Occipital lobe (tissue), 3 donors: ENCODE measurements at places on chromosomes 13 and 19.

DNA sequence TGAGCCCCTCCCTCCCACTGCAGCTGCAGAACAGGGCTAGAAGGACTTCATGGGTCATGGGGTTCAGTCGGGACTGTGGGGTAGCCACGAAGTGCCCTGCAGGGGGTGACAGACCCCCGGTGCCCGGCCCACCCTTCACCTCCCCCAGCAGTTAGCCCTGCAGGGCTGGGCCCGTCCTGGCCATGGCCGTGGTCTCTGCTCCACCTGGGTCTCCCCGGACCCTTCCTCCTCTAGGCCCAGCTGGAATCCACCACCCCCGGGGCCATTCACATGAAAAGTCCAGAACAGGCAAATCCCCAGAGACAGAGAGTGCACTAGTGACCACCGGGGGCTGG lies 17.3 kb downstream of the MKNK2 start:
- DNase-seq = no peak

GRCh38 chr19:42474743-42475142 lies 32.0 kb upstream of the CXCL17 start:
- no peak for DNase-seq

DNA sequence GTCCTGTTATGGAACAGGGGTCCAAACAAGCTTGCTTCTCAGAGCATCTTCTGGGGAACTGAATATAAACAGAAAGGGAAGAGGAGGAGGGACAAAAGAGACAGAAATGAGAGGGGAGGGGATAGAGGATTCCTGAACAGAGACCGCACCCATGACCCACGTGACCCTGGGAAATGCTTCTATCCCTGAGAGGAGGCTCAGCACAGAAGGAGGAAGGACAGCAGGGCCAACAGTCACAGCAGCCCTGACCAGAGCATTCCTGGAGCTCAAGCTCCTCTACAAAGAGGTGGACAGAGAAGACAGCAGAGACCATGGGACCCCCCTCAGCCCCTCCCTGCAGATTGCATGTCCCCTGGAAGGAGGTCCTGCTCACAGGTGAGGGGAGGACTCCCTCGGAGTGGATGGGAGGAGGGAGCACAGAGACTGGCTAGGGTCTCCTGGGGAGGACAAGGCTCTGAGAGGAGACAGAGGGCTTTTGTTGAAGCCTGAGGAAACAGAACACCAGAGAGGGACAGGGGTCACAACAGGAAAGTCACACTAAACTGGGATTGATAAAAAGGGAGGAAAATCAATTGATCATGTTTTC lies at the start of gene CEACAM6:
Gene CEACAM6 (plus strand): TSS at position 203 of the 586 bp plus-strand sequence. CDS start 109 bp downstream, at position 312.
- DNase-seq = no peak

DNA sequence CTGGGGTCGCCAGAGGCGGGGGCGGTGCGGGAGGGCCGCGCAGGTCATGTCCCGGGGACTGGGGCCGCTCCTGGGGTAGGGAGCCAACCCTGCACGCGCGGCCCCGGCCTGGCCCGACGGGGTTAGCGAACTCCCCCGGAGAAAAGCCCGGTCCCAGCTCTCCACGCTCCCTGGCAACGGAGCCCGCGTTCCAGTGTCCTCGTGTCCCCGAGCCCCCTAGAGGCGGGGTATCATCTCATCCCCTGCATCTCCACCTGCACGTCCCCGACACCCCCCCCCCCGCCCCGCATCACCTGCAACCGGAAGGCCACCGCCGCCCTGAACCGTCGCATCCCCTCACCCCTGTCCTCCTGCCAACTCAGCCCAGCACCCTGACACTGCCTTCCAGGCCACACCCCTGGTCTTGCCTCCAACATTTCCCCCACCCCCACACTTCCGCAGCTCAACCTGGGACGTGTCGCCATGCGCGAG lies 2.7 kb downstream of the WDR88 start:
- no peak for DNase-seq

DNA sequence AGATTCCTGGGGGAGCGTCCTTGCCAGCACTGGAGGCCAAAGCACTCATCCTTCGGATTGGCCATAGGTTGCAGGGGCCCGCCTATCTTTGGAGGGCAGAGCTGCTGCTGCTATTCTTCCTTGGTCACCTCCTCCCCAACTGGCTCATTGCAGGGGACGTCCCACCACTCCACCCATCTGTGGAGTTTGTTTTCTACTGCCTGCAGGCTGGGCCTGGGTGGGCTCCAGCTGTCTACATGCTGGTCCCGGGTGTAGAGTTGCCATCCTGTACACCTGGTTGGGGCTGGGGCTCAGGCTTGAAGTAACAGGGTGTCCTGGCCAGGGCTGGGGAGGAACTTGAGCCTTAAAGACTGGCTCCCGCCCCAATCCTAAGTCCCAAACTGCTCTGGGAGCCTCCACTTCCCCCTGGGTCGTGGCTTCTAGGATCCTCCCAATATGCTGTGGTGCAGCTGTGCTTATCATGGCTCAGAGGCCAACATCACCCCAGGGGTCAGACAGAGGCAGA lies 2.1 kb downstream of the RNF225 start:
- DNase-seq = no peak

- DNase-seq = no peak
Measured at GRCh38 chr13:94280845-94281244, 198.6 kb downstream of the DCT start.

DNA sequence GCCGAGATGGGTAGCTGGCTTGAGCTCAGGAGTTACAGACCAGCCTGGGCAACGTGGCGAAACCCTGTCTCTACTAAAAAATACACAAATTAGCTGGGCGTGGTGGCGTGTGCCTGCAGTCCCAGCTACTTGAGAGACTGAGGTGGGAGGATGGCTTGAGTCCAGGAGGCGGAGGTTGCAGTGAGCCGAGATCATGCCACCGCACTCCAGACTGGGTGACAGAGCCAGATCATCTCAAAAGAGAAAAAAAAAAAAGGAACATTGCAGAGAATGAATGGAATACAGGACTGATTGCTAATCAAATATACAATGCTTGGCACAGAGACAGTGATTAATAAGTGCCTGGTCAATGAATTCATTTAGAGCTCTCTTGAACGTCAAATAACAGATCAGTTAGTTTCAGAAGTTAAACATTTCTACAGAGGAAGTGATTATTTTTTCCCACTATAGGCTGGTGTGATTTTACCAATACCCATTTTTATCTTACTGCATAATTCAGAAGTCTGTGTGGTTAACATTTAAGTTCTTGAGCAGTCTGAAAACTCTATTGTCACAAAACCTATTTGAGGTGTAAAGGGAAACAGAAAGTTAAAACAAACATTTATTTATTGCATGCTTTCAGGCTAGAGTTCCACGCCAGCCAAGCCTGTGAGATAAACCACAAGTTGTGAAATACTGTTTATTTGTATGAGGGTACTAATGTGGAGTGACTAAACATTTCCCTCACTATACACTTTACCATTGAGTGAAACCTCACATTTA lies 7.7 kb upstream of the TBC1D4 start:
- DNase-seq = no peak

GRCh38 chr13:49594576-49594975 lies 9.2 kb upstream of the RCBTB1 start:
- DNase-seq = no peak

GRCh38 chr19:18160971-18161635 lies 8.1 kb downstream of the PIK3R2 start:
- DNase-seq = peak; percentile 48

- no peak for DNase-seq
Measured at GRCh38 chr13:30776661-30777060, 41.3 kb downstream of the ALOX5AP start.

- no peak for DNase-seq
Measured at GRCh38 chr13:65417953-65418352, 1812.2 kb downstream of the PCDH9 start.

DNA sequence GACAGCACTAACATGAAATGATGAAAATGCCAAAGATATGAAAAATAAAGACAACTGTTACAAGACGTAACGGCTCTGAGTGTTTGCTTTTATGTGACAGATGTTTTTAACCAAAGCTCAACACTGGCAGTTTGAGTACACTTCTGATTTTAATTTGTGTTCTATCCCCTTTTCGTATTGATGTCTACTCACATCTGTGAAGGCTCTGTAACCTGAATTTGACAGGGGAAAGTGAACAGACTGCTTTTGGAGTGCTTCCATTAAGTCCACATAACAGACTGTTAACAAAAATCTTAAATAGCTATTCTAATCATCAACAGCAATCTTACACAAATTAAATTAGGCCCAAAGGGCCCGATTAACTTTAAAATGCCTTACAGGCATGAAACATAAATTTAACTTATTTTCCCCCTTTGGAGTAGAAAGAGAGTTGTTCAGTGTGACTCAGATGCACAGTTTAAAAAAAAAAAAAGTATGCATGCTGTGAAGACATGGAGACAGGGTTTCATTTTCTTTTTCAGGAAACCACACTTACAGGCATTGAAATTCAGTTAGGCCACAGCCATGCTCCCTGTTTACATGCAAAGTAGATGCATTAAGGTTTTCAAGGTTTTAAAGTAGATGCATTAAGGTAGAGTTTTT lies 16.3 kb upstream of the RNASEH2B start:
- DNase-seq = no peak

GRCh38 chr19:11848594-11849469 lies at the start of gene ZNF439:
TSS of gene ZNF439 (plus strand) at chr19:11848726. CDS start at chr19:11848868, 142 bp downstream.
- DNase-seq = peak; percentile 88

GRCh38 chr19:12364391-12365235 lies 870 bp downstream of the ZNF442 start:
- DNase-seq = no peak

GRCh38 chr13:37492075-37492474 lies 106.5 kb downstream of the POSTN start:
- no peak for DNase-seq

DNA sequence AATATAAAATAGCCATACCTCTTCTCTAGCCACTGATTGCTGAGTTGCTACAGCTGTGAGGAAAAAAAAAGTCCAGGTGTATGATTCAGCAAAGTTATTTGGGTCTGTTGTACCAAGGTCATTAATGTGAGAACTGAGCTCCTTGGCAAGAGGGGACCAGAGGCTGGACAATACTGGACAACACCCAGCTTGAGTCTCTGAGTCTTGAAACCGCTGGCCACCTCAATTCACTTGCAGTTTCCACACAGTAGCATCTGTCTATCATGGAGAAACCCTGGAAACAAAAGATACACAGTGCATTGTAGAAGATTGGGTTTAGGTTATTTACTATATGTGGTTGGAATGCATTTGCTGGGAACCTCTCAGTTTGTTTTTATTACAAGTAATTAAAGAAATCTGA lies 60.4 kb downstream of the WDFY2 start:
- DNase-seq = no peak

DNA sequence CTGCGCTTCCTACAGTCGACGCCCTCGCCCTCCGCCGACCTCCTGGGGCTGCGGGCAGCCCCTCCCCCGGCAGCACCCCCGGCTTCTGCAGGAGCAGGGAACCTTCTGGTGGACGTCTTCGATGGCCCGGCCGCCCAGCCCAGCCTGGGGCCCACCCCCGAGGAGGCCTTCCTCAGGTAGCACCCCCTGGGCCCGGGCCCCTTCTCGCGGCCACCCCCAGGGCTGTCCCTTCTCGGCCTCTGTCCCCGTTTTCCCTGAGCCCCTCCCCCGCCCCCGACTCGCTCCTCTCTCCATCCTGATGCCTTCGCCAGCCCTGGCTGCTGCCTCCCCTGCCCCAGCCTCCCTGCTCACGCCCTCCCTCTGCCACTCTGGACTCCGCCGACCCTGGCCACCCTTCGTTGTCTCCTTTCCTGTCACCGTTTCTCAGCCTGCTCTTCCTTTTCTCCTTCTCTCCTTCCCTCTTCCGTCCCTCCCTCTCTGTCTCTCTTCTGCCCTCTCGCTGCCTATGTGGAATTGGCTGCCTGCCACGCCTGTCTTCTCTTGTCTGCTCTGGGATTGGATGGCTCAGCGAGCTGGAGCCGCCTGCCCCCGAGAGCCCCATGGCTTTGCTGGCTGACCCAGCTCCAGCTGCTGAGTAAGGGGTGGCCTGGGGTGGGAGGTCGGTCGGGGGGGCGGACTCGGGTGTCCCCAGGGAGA lies 11.0 kb downstream of the FUZ start:
- DNase-seq = peak; percentile 82

- no peak for DNase-seq
Measured at GRCh38 chr19:31294189-31294588, 55.0 kb downstream of the TSHZ3 start.

- DNase-seq = no peak
Measured at GRCh38 chr13:94182185-94182761, 297.2 kb downstream of the DCT start.

DNA sequence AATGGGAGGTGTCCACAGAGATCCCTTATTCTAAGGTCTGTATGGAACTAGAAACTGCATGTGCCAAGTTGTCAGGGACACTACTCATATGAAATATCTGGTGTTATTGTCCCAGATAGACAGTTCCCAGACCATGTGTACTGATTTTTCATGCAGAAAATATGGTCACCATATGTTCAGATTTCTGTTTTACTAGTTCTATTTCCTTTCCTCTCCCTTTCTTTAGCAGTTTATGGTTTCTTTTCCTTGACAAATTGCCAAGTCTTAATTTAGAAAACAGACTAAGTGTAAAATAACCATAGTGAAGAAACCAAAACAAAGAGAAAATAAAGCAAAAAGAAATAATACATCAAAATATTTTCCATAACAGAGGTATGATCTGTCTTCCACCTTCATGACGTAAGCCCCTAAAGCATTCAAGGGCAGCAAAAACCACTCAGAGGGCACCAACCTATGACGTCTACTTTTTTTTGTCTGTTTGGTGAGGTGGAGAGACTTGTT lies 248.5 kb downstream of the KCTD12 start:
- no peak for DNase-seq

GRCh38 chr13:36193151-36193855 lies 21.1 kb downstream of the SOHLH2 start:
- no peak for DNase-seq

- no peak for DNase-seq
Measured at GRCh38 chr19:48348737-48349136, 15.0 kb downstream of the TMEM143 start.

GRCh38 chr13:74406420-74406819 lies 272.2 kb upstream of the KLF12 start:
- DNase-seq = no peak

DNA sequence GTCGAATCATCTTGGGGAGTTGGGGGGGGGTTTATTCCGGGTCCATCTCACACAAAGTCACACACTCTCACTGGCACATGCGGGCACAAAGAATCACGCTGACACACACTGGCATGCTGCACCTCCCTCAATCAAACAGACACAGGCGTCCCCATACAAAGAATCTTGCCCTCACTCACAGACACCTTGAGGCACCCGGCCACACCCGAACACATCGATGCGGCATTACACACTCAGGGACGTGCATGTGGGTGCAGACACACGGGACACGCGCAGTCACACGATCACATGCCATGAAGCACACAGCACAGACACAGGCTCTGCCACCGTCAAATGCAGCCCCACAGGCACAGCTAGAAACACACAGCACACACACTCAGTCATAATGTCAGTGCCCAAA lies 7.8 kb downstream of the NFIX start:
- DNase-seq = no peak

DNA sequence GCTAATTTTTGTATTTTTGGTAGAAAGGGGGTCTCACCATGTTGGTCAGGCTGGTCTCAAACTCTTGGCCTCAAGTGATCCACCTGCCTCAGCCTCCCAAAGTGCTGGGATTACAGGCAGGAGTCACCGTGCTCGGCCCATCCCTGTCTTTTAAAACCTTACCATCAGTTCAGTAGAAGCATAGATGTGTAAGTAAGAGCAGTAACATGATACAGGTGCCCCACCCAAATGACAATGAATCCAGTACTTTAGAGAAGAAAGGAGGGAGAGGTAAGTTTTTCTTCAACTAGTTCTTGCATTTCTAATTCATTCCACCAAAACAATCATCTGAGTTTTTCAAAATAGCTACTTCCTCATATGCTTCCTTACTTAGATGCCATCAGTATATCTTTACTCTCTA lies 21.9 kb downstream of the SPRY2 start:
- DNase-seq = no peak
